ENCODE measurements at places on chromosomes 2 and 18.

GRCh38 chr2:191895195-191895594 lies 48.3 kb upstream of the CAVIN2 start:
- no peak for DNase-seq

GRCh38 chr2:31192851-31193392 lies 24.4 kb downstream of the CAPN14 start:
- DNase-seq = no peak

DNA sequence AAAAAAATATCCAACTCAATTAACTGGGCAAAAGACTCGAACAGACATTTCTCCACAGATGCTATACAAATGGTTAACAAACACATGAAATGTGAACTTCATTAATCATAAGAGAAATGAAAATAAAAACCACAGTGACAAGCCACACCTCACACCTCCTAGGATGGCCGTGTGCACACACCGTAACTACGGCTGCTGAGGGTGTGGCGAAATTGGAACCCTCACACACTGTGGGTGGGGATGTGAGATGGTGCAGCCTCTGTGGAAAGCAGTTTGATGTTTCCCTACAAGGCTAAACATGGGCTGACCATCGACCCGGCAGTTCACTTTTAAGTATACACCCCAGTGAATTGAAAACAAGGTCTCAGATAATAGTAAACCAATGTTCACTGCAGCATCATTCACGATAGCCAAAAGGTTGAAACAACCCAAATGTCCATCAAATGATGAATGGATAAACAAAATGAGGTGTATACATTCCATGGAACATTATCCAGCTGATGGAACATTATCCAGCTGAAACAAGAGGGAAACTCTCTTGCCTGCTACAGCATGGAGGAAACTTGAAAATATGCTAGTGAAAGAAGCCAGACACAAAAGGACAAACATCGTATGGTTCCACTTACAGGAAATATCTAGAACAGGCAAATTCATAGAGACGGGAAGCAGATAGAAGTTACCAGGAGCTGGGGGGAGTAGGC lies 32.2 kb downstream of the ZAP70 start:
- no peak for DNase-seq

- DNase-seq = no peak
These were observed 16.2 kb downstream of the PLB1 start for GRCh38 chr2:28511871-28512606.

GRCh38 chr2:147862859-147863516 lies 18.2 kb downstream of the ACVR2A start:
- DNase-seq = no peak

GRCh38 chr18:75097491-75098225 lies 111.3 kb downstream of the PTGR3 start:
- DNase-seq = no peak

DNA sequence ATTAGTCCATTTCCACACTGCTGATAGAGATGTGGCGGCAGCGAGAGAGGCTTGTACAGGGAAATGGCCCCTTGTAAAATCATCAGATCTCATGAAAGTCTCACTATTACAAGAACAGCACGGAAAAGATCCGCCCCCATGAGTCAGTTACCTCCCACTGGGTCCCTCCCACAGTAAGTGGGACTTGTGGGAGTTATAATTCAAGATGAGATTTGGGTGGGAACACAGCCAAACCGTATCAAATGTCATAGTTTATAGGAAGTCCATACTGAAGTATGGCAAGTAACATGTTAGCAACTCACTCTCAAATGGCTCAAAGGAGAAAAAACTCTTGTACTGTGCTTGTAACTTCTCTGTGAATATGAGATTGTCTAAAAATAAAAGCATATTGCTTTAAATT lies 56.1 kb downstream of the FARP2 start:
- DNase-seq = no peak

GRCh38 chr18:7927119-7927518 lies 360.0 kb downstream of the PTPRM start:
- DNase-seq = no peak

- no peak for DNase-seq
These were observed 312.2 kb downstream of the LRATD1 start for GRCh38 chr2:14944562-14945346.

DNA sequence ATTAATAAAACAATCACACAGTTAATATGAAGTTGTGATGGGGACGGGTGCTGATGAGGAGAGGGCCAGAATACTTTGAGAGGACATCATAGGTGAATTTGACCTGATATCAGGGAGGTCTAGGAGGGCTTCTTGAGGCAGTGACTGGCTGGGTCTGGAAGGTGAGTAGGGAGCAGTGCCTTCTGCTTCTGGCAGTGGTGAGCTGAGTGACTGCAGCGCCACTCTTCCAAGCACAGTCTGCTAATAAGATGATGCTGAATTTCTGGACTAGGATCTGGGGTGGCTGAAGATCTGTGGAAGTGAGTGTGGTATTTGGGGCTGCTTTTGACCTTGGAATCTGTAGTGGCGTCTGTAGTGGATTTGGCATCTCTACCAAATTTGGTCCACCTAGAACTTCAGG lies 5.5 kb downstream of the DGKD start:
- DNase-seq = no peak

DNA sequence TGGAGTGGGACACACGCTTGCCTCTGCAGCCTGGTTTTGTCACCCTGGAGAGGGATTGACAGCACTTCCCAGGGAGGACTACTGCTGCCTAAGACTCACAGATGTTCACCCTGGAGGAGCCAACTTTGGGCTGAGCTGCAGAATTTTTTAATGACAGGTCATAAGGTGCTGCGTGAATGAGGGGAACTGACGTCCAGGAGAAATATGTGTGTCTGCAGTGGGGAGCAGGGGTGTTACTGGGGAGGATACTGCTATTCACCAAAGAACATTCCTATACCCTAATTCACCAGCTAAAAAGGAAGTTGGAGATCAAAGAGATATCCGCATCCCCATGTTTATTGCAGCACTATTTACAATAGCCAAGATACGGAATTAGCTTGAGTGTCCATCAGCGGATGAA lies 144.4 kb downstream of the MGAT5 start:
- no peak for DNase-seq

DNA sequence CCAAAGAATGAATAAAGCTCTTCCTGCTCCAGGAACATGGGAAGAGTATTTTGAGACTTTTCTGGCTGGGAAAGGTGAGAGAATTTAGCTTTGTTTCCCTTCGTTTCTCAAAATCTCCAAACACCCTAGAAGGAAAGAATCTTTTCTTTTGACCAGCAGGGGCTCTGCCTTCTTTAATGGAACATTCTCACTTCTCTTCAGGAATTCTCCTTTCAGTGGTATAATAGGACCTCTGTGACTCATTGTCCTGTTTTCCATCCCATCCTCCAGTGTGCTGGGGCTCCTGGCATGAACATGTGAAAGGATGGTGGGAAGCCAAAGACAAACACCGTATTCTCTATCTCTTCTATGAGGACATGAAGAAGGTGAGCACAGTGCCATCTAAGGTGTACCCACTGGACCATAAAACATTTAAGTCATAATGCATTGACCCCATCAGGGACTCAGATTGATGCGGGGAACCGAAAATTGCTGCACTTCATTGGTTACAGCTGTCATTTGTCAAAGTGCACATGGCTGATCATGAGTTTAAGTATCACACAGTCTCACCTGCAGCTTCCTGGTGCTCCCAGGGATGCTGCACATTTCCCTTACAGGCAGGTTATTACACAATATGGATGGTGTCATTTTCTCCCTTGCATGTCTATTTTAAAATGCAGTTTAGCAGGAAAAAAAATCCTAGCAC lies 5.5 kb downstream of the SULT1C4 start:
- no peak for DNase-seq

- no peak for DNase-seq
These were observed 4.1 kb downstream of the ATG9A start for GRCh38 chr2:219225350-219225749.

GRCh38 chr2:68441994-68442322 lies 25.1 kb downstream of the FBXO48 start:
- no peak for DNase-seq

DNA sequence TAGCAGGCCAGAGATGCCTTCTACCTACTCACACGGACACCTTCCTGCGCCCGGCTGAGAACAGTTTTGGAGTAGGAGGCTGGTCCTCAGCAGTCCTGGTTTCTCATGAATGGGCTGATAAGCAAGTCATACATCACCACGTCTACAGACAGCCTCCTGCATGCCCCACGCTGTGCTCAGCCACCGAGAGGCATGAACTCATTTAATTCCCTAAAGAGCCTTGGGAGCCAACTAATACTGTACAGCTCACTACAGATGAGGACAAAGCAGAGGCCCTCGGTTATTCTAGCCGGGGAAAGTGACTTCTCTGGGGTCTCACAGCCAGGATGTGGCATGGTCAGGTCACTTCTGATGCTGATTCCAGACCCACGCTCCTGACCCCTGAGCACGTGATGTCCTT lies 105.6 kb downstream of the TSHZ1 start:
- DNase-seq = no peak

- DNase-seq = no peak
These were observed 37.3 kb downstream of the GREB1 start for GRCh38 chr2:11571170-11571569.

GRCh38 chr2:149219856-149220255 lies 110.5 kb upstream of the LYPD6 start:
- no peak for DNase-seq

- no peak for DNase-seq
These were observed 76.0 kb downstream of the TGIF1 start for GRCh38 chr18:3525870-3526420.

DNA sequence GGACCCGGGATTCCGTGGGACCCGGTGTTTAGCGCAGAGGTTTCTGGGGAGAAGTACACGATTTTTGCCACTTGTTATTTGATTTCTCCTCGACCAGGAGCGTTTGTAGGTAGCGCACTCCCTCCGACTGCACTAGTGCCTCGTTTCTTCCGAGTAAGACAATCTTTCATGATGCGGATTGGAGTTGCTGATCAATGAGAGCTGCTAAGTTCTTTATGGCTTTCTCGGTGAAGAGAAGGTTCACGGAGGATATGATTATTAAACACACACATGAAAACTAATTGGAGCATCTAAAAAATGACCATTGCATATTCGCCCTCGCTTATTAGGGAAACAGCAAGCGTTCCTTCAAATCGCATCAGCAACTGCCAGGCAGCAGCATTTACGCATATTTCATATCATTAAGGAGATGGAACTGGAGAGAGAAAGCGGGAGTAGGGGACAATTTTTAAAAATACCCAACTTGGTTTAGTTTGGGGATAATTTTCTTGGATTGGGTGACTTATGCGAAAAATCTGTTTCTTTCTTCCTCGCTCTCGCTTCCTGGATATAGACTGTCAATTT lies 616 bp downstream of the EML6 start:
- no peak for DNase-seq

- no peak for DNase-seq
These were observed 73.1 kb upstream of the RBMS1 start for GRCh38 chr2:160566717-160567116.

GRCh38 chr2:15913146-15913545 lies 27.2 kb upstream of the MYCN start:
- no peak for DNase-seq

GRCh38 chr2:239400596-239401066 lies at the start of gene HDAC4:
Gene HDAC4, minus strand, starts transcription at chr2:239401020. Its CDS starts 48,321 bp downstream, at chr2:239352699.
- no peak for DNase-seq

DNA sequence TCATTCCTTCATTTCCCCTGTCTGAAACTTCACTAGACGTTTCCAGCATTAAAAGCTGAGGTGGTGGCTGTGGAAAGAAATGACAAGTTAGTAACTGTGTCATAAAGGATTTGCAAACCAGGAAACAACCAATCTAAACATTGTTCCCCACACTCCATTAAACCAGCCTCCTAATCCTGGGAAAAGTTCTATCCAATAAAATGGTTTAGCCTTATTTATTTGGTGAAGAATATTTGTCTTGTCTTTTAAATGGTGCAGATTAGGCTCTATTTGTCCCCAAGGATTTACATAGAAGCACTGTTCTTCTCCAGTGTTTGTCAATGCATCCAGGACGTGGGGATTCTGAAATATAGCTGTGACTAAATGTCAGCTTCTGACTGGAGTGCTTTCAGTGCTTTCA lies 10.5 kb upstream of the DPP4 start:
- no peak for DNase-seq

GRCh38 chr2:69830045-69830905 lies 815 bp downstream of the GMCL1 start:
- DNase-seq = no peak

- no peak for DNase-seq
These were observed 2.7 kb upstream of the SLC66A2 start for GRCh38 chr18:79953971-79954651.

DNA sequence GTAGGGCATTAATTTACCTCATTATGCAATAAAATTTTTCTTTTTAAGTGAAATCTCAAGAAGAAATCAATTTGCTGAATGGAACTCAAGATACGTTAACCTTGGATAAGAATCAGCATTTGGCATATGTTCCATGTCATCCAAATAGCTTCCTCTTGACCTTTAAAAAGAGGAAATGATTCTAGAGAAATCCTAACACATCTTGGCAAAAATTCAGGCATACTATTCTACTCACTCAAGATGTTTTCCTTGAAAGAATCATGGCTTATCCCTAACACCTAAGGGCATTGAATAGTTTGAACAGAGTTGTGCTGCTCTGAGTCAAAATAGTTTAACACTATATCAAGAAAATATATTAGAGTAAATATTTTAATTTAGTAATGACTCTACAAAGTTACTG lies 678.0 kb downstream of the EPHA4 start:
- DNase-seq = peak; percentile 13

- DNase-seq = no peak
These were observed 127.8 kb downstream of the FBXO15 start for GRCh38 chr18:74019864-74020263.

- DNase-seq = no peak
These were observed 83.4 kb upstream of the PXDN start for GRCh38 chr2:1827686-1828085.

DNA sequence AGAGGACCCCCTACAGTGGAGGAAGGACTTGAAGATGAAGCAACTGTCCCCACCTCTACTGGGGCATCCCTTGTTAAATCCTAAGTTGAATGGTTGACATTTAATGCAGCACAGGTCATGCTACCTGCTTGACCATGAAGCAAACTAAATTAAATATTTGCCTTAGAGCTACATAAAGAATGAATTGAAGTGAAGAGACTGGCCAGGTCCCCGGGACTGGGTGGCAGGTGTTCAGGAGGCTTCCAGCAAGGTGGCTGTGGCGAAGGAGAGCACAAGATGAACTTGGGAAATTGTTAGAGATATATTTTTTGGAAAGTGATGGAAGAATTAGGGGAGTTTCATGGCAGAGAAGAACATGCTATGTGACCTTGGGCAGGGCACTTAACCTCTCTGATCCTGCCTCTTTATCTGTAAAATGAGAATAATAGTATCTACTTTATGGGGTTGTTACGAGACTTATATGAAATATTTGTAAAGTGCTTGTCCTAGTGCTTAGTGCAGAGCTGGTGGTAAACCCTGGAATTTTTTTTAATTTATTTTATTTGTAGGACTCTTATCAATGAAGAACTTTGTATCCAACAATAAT lies 37.3 kb downstream of the EFR3B start:
- DNase-seq = peak; percentile 70

All from NCI-H2029 treated with DMSO at 0.1 percent for 48 hours (cell line).